Ascending aorta (tissue), 2 donors: ENCODE measurements at places on chromosomes 11 and 22. TPM values are rescaled to one million over a fixed set of nuclear protein-coding genes. Genes with fewer than 3 reads are reported as not detected.

The MMP8 gene
- total RNA-seq, result not detected

The APOL5 gene
- not detected for total RNA-seq

DNA sequence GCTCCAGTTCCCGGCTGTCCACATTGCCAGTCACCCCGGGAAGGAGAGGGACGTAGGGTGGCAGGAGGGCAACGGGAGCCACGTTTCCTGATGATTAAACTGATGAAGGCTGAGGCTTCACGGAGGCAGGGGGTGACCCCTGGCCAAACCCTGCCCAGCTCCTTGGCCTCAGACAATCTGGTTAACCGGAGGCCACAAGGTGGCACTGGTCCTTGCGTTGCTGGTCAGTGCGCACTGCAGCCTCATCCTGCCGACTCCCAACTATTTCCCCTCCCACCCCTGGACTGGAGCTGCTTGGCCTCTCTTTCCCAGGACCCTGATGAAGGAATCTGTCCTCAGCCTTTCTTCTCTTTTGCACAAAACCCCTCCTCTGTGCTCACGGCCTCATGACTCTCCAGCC is 75.3 kb downstream of the PDE2A start:
- DNase-seq, result no peak

DNA sequence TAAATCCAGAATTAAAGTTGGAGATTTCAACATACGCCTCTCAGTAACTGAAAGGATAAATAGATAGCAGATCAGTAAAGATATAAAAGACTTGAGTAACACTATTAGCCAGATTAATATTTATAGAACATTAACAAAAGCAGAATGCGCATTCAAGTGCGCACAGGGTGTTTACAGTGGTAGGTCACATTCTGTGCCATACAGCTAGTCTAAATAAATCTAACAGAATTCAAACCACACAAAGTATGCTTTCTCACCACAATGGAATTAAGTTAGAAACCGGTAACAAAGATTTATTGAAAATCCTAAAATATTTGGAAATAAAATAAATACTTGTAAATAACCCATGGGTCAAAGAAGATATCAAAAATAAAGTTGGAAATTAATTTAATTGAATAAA is 341.0 kb downstream of the DYNC2H1 start:
- DNase-seq, result no peak

DNA sequence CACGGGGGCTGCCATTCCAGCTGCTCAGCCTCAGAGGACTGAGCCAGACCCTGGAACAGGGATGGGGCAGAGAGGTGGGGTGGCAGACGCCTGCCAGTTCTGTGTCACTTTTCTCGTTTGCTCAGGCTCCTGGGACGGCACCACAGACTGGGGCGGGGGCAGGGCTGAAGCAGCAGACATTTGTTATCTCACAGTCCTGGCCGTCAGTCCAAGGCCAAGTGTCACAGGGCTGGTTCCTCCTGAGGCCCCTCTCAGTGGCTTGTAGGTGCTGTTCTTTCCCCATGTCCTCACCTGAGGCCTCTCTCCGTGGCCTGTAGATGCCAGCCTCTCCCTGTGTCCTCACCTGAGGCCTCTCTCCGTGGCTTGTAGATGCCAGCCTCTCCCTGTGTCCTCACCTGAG is 24.7 kb downstream of the TPCN2 start:
- DNase-seq, result no peak

DNA sequence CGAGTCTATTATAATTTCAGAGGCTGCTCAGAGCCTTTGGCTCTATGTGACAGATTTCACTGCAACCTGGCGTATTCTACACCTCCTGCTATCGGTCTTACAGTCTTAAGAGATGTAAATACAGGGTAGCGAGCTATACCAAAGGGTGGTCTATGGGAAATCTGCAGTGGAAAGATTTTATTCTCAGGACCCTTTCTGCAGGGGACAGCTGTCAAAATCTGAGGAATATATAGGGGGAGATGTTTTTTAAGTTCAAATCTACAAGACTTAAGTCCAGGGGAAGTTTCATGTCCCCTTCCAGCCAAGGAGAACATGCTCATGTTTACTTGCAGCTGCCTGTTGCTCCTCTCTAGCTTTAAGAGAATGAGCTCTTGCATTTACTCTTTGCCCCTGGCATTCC is 62.7 kb downstream of the MICAL2 start:
- peak; percentile 4 for DNase-seq

DNA sequence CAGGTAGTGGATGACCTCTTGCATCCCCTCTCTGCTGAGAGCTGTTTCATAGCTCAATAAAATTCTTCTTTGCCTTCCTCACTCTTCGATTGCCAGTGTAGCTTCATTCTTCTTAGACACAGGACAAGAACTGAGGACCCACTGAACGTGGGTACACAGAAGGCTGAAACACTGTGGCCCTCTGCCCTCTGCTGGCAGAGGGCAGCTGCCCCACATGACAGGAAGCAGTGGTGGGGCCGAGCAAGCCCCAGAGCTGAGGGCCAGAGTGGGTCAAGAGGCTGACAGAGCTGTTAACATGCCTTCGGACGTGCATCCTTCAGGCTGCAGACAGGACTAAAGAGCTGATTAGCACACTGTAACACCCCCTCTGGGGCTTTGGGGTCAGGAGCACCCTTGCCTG is 15.6 kb downstream of the SMC1B start:
- DNase-seq, result no peak

DNA sequence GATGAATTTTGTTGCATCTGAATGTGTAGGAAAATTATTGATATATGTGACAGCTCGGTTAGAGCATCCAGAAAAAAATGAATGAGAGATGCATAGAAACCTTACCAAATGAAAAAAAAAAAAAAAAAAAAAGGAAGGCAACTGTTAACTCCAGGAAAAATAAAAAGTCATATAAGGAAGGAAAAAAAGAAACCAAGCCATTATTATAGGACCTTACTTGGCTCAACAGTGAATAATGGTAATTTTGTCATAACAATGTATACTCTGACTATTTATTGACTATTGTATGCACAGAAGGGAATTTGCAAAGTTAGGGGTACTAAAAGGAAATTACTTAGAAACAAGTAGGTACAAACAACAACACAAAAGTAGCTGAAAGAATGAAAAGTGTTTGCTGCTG is 2.0 kb downstream of the DHCR7 start:
- no peak for DNase-seq
